GM06990 (cell line): ENCODE measurements at places on chromosomes 5 and 9.

DNA sequence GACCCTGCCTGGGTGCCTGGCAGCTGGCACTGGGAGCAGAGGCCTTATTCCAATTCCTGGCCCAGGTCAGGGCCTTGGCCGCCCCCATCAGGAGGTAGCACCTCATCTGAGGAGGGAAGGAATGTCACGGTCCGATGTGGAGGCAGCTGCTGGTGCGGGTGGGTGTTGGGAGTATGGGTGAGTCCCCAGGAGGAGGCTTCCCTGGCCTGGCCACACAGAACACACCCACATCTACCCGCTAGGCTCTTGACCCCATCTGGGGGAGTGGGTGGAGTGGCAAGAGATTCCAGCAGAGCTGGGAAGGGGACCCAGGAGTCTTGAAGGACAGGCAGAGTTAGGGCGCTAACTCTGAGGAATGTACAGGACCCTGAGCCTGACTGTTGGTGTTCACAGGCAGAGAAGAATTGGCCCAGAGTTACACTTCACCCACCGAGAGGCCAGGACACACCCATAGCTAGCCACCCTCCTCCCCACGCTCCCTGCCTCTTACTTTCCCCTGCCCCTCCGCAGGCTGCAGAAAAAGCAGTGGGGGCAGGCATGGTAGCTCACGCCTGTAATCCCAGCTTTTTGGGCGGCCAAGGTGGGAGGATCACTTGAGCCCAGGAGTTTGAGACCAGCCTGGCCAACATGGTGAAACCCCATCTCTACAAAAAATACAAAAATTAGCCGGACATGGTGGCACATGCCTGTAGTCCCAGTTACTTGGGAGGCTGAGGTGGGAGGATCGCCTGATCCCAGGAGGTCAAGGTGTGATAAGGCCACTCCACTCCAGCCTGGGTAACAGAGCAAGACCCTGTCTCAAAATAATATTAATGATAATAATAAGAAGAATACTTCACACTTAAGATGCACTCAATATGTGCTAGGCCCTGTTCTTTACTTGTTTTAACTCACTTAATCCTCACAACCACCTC is 6.0 kb downstream of the OLFML2A start:
- DNase-seq: no peak

- DNase-seq: no peak
Observed at GRCh38 chr5:22779499-22779898, 73.6 kb downstream of the CDH12 start.

GRCh38 chr5:122007546-122007945 is 45.8 kb downstream of the SRFBP1 start:
- DNase-seq: no peak

DNA sequence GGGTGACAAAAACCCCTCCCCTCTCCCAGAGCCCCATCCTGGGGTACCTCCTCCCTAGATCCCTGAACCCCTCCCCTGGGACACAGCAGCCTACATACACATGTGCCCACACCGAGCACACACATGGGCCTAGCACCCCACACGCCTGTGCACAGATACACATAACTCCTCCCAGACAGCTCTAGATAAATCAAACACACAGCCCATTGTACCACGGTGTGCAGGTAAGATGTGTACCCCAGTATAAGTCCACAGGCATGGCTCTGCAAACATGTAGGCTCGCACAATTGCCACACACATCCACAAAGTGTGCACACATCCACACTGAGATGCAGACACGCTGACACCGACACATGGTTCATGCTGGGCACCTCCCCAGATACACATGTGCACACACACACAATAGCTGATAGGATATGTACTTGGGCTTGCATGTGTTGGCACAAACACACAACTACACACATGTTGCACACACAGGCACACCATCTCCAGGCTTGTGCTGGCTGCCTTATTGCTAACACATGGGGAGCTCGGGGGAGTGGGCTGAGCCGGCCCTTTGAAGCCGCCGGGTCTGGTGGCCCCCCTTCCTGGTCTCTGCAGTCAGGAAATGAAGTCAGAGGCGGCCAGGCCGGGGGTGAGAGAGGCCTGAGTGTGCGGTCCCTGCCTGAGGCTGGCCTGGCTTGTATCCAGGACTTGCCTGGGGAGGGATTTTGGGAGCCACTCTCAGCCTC is 30.2 kb downstream of the GOLGA2 start:
- no peak for DNase-seq

- no peak for DNase-seq
Observed at GRCh38 chr5:175753536-175754402, 95.9 kb downstream of the HRH2 start.

DNA sequence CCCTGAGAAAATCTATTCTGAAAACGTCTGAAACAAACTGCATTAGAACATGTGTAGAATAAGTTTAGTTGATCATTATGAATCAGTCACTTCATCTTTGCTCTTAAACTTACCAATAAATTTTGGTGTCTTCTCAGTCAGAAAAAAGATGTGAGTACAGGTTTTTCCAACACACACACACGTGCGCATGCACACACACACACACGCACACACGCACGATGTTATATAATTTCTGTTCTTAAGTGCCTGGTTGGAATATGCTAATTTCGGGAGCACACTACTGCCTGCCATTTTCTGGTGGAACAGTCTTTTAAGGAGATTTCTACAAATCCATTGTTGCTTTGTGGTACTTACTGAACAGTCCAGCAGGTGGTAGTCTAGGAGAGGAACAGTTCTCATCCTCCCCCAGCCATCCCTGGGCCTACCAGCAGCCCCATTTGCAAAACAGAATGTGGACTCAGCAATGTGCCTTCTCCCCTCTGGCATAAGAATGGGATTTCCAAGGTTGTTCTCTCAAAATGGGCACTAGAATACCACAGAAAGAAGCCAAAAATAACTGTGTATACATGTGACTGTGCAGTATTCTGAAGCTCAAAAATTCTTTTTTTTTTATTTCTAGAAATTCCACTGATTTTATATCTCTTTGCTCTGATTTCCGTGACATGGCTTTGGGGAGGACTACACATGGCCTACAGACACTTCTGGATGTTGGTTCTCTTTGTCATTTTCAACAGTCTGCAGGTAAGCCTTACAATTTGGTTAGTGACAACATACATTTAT is 281.3 kb downstream of the ARRDC3 start:
- DNase-seq: peak; percentile 5

DNA sequence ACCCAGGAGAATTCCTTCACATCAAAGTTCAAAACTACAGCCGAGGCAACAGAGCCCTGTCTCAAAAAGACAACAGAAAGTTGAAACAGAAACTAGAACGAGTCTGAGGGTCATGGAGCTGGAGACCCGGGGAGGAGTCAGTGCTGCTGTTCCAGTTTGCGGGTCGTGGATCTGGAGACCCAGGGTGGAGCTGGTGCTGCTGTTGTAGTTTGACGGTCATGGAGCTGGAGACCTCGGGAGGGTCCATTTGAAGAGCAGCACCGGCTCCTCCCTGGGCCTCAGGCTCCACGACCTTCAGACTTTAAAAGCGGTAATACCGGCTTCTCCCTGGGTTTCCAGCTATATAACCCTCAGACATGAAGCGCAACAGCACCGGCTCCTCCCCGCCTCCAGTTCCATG is 13.0 kb upstream of the LCN15 start:
- no peak for DNase-seq

GRCh38 chr5:171426266-171426665 is 6.8 kb downstream of the FGF18 start:
- no peak for DNase-seq

- no peak for DNase-seq
Observed at GRCh38 chr9:129472651-129473102, 148.2 kb downstream of the C9orf50 start.

DNA sequence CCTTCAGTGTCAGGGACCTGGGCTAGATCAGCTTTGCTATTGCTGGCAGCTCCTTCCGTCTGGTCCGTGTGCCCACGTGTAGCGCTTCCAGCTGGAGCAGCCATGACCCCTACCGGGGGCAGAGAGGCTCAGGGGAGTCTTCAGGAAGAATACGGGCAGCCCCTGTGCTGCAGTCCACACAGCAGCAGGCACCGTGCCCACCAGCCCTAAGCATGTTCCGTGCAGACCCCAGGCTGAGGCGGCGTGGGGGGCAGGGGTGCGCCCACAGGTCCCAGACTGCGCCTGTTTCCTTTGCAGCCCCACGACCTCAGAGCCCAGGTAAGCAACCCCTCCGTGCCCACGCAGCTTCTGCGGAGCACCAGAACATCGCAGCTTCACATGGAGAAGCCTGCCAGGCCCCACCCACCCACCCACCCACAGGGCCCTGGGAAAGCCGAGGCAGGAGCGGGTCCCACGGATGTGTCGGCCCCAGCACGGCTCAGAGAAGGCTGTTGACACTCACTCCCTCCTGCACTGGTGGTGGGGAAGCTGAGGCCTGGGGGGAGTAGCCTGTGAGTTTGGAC is 83.1 kb downstream of the KCNT1 start:
- no peak for DNase-seq

- DNase-seq: no peak
Observed at GRCh38 chr9:16985559-16986348, 115.3 kb upstream of the BNC2 start.

DNA sequence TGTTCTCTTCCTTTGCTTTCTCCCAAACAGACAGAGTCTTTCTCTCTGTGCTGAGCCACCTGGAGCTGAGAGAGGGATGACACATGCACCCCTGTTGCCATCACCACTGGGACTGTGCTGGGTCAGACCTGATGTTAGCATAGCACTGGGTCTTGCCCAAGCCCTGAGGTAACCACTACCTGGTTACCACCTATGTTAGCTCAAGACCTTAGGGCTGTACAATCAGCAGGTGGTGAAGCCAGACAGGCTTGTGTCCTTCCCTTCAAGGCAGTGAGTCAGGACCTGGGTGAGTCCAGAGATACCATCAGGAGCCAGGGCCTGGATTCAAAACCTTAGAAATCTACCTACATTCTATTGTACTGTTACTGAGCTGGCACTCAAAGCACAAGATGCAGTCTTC is 32.1 kb downstream of the FST start:
- no peak for DNase-seq

DNA sequence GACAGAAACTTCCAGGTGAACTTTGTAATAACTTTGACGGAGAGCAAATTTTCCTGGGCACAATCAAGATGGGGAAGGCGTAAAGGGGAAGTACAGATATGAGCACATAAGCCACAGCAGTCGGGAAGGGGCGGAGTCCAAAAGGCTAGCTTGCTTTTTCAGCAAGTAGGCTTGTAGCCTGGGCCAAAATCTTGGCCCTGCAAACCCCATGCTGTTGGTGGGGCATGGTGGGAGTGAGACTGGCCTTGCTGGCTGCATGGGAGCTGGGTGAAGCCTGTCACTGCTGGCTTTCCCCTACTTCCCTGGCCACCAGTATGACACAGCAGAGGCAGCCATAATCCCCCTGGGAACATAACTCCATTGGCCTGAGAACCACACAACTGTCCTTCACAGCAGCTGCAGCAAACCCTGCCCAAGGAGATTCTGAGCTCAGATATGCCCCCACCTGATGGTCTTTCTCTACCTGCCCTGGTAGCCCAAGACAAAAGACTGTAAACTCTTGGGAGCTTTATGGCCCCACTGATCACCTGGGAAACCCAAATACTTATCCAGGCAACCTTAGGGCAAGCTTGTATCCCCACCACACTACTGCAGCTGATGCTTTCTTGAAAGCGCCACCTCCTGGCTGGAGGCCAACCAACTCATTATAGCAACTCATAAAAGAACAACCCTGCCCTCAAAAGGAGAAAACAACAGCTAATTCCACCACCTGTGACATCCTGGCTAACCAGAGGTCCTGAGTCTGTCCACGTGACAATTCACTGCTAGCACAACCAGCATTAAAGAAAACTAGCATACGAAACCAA is 24.0 kb downstream of the DCTN4 start:
- DNase-seq: peak; percentile 52
